Activated CD4-positive, alpha-beta T cell treated with anti-CD3 and anti-CD28 coated beads for 4 hours (primary cell): ENCODE measurements at places on chromosomes 12 and 14.

- DNase-seq, result peak; percentile 50
Measured at GRCh38 chr14:68663385-68664076, 129.3 kb downstream of the ZFP36L1 start.

DNA sequence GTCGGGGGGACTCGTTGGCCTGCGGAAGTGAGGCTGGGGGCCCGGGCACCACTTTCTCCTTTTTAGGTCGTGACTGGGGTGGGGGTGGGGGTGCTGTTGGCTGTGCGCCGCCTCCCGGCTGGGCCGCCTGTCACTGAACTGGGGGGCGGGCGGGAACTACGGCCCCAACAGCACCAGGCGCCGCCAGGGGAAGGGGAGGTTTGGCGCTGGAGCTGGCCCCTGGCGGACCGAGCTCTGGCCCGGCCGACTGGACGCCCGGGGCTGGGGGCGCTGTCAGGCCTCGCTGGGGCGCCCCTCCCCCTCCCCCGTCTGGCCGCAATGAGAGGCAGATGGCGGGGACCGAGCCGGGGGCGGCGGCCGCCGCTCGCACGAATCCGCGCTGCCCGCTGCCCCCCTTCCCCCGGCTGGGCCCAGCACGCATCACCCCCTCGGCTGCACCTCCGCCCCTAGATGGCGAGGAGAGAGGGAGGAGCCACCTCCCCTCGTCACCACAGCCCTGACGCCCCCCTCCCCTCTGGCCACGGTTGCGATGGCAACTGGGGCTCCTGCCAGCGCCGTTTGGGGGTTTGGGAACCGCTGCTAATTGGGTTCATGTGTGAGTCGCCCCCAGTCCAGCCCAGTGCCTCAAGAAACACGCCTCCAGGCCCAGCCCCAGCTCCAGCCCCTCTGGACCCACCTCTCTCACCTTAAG, 723 bp downstream of the NFATC4 start:
- no peak for DNase-seq

DNA sequence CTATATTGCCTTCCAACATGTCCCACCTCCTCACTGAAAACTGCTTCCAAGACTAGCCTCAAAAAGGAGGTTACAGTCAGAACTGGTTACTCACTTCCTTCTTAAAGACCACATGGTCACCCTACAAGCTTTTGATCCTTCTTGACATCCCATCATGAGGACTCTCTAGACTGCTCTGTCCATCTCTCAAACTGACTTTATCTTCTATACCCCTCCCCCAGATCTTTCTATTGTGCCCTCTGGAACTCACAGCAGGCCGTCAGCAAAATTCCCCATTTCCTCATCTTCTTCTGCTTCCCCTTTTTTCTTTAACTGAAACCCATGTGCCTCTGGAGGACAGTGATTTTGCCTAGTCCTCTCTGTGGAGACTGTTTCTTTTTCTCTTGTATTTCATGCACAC, 18.1 kb upstream of the IGF1 start:
- no peak for DNase-seq

GRCh38 chr12:119468296-119468695, 125.3 kb upstream of the TMEM233 start:
- no peak for DNase-seq

GRCh38 chr14:60188115-60188514, 22.9 kb upstream of the DHRS7 start:
- DNase-seq, result no peak

DNA sequence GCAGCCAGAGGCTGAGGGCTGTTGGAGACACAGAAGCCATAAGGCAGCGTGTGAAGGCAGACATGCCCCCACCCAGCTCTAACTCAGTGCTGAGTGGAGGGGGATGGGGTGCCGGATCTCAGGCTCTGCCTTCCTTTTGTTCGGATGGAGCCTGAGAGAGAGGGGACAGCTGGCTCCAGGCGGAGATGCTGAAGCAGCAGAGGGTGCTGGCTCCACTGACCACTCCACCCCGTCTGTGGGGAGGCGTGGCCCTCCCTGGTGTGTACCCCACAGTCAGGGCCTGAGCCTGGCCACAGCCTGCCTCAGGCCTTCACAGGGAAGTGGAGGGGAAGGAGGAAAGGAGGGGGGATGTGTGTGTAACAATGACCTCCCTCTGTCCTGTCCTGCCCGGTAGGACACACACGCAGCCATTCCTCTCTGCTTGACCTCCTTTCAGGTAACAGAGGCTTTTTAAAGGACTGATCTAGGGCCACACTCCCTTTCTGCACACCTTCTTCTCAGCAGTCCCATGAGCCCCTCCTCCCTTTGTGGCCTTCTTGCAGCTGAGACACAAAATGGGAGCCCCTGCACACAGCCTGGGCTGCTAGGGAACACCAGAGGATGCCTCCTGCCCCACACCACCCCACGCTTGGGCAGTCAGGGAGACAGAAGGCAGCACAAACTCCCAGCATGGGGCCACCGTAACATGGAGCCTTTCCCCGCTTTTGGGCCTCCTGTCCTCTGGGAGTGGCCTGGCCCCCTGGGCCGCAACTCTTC, 9.6 kb upstream of the ENDOU start:
- DNase-seq, result no peak

GRCh38 chr12:21942377-21942703, 1.1 kb upstream of the ABCC9 start:
- no peak for DNase-seq

GRCh38 chr12:115245020-115245419, 561.0 kb upstream of the TBX3 start:
- DNase-seq, result no peak
